ENCODE measurements at places on chromosomes 11 and 22.

- DNase-seq, result no peak
These were observed 19.3 kb downstream of the ENDOD1 start for GRCh38 chr11:95108671-95109551.

DNA sequence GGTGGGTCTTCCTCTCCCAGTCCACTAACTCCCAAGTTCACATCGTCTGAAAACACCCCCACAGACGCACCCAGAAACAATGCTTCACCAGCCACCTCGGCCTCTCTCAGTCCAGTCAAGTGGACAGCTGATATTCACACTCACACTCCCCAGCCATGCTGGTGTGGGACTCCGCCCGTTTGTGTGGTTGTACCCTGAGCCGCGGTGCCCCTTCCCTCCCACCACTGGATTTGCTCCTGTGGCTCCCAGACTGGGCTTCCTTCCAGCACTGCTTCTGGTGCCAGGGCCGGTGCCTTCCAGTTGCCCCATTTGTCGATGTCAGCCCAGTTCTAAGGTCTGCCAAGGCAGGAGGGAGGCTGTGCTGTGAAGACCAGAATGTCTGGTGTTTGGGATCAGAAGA is 37.9 kb upstream of the PLET1 start:
- DNase-seq, result no peak

DNA sequence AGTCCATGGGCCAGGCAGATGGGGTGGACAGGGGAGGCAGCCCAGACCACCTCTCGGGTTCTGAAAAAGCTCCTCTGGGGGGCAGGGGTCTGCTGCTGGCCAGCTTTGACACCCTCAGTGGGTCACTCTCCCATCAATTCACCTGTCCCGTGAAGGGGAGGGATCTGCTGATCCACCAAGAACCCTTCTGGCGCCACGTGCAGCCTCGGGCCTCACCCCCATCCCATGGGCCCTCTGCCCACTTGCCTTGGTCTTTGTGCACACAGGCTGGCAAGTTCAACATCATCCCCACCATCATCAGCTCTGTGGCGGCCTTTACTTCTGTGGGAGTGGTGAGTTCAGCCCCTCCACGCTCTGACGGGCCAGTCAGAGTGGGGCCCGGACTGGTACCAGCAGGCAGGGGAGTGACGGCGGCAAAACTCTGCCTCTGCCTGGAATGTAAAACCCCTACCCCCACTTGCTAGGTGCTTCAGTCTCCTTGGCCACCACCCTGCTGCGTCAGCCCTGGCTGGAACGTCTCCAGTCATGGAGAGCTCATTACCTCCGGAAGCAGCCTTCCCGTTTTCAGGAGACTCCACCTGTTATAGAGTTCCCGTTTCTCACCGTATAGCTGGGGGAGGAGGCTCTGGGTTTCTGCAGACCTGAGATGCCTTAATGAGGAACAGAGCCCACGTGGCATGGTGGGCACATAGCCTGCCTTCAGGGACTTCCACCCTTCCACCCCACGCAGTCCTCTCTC is 12.7 kb downstream of the PRG3 start:
- no peak for DNase-seq

- no peak for DNase-seq
These were observed 12.6 kb downstream of the KLHL35 start for GRCh38 chr11:75420224-75421034.

- no peak for DNase-seq
These were observed 7.2 kb upstream of the EHD1 start for GRCh38 chr11:64885367-64886286.

- no peak for DNase-seq
These were observed 17.0 kb upstream of the FAM181B start for GRCh38 chr11:82750643-82751139.

GRCh38 chr22:49632199-49633009 is 195.3 kb downstream of the BRD1 start:
- DNase-seq, result no peak

DNA sequence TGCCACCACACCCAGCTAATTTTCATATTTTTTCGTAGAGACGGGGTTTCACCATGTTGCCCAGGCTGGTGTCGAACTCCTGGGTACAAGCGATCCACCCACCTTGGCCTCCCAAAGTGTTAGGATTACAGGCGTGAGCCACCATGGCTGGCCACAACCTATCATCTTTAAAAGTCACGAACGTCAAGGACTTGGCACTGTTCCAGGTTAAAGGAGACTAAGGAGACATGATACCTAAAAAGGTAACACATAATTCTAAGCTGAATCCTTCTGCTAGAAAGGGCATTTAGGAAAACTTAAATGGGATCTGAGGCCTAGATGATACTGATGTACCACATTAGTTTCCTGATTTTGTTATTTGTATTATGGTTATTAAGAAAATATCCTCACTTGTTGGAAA is 43.3 kb upstream of the SYT9 start:
- no peak for DNase-seq

DNA sequence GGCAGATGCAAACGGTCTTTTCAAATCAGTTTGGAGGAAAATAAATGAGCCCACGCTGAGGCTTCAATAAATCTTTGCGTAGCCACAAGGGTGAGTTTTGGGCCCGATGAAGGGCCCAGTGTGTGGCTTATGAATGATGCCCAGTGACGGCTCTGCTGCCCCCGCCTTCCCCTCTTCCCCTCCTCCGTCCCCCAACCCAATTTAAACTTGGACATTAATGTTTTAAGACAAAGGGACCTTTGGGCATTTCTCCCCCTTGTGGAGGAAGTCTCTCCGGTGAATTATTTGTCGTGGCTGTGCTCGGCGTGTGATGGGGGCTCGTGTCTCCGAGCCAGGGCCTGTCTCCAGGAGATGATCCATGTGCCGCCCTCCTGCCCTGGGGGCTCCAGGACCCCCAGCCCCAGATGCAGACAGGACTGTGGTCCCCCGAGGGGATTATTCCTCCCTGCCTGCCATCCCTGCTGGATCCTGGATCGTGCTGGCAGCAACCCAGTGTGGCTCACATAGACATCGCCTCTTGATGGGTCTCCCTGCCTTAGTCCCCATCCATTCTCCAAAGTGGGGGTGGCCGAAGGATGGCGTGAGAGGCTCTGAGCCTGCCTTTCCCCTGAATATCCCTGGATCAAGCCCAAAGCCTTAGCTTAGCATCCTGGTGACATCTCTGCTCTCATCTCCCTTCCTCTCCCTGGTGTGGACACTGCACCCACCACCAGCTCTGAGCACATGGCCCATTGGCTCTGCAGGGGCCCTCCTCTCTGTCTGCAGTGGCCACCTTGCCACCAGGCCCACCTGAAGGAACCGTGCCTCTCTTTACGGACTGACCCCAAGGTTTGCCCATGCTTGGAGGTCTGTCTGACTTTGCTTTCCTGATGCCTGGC is 56.4 kb downstream of the SMIM38 start:
- DNase-seq, result no peak

GRCh38 chr11:17821648-17822400 is 87.2 kb downstream of the KCNC1 start:
- DNase-seq, result no peak

DNA sequence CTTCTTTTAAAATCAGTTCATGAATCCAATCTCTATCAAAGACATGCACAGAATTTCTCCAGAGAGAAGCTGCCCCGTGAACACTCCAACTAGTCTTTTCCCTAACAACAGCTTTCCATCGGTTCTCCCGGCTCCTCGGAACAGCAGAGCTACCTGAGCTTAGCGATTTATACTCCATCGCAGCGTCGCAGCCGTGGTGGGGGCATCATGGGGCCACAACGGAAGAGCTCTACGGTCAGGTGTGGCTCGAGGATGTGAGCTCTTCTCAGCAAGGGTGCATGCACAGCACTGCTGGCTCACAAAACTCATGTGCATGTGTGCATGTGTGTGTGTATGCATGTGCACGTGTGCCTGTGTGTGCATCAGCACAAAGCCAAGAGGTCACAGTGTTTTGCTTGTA is 11.7 kb upstream of the MOB2 start:
- DNase-seq, result no peak

DNA sequence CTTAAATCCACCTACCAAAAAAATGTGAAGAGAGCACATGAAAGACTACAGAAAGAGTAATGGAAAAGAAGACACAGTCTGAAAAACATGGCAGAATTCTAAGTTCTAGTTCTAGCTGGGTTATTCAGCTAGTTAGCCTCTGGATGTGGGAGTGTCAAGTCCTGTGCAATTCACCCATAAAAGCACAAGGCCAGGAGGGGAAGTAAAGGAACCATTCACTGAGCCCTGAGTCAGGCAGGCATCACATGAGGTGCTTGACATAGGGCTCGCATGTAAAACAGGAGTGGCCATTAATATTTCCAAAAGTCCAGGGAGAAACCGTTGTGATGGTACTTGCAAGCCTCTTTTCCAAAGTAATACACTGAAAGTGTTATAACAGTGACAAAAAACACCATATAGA is 103.7 kb downstream of the GAB2 start:
- no peak for DNase-seq

- DNase-seq, result no peak
These were observed 846.6 kb upstream of the ANO3 start for GRCh38 chr11:25485315-25485714.

DNA sequence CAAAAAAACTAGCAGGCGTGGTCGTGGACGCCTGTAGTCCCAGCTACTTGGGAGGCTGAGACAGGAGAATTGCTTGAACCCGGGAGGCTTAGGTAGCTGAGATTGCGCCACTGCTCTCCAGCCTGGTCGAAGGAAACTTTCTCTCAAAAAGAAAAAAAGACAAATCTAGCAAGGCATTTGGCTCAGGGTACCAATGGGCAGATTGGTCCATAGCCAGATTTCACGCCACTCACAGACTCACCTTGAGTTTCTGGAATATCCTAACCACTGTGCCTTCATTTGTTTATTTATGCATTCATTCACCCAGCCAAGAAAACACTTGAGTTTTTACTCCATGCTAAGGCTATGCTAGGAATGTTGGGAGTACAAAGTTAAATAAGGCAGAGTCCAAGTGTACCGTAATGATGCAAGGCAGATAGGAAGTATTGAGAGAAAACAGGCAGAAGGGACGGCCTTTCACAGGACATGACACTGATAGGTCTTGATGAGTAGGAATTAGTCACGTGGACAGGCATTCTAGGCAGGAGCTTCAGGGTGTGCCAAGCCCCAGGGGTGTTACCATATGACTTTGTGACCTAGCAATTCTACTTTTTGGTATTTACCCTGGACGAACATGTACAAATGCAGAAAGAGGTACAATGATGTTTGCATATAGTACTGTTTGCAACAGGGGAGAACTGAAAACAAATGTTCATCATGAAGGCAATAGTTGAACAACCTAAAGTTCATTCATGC is 3.0 kb upstream of the PACSIN3 start:
- no peak for DNase-seq

DNA sequence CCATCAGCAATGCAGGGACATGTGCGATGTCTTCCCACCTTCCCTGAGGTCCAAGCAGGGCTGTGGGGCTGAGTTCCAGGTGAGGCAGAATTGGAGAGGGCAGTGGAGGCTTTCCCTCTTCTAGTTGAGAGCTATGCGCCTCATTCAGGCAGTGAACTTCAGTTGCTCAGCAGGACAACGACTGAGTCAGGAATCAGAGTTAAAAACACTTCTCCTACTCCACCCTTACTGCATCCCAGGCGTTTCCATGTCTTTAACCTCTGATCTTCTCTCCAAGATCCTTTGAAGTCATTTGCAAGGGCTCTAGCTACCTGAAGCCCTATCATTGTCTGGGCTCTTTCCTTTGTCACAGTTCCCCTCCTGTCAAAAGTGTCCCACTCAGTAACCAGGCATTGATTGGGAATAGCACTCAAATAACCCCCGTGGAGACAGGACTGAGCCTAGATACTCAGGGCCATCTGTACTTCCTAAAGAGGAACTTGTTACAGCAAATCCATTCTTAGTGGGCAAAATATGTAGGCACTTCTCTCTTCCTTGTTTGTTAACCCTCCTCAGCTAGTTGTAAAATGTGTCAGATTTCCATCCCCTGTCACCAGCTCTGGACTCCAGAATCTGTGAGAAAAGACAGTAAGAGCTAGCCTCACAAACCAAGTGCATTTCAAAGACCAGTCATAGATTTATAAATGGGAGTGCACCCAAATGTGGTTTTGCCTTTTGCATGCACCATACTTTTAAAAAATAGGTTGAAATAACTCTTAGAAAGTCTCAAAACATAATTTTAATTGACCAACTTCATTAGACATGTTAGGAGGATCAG is 72.5 kb upstream of the MYO18B start:
- no peak for DNase-seq

GRCh38 chr11:111344032-111344431 is 35.0 kb downstream of the POU2AF1 start:
- DNase-seq, result no peak

- no peak for DNase-seq
These were observed 125.1 kb downstream of the WT1 start for GRCh38 chr11:32310214-32310601.

DNA sequence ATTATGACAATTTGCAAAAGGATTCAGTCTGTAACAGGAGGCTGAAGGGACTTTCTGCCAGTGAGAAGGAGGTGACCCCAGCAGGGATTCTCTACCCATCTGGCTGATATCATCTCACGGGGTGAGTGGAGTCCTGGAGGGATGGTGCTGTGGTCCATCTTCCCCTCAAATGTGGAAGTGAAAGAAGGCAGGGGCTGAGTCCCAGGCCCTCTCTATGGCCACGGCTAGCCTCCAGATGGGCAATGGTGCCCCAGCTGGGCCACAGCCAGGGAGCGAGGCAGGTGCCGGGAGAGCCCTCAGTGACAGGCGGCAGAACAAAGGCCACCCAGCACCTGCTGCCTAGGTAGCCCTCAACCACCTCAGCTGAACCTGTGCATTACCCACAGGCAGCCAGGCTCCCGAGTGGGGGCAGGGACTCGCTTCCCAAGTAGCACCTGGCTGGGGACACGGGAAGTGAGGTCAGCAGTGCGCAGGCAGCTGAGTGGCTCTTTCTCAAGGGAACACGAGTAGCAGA is 6.7 kb downstream of the NECTIN1 start:
- DNase-seq, result peak; percentile 68

GRCh38 chr11:73980001-73980961 is 2.4 kb downstream of the UCP2 start:
- peak; percentile 26 for DNase-seq

GRCh38 chr11:13429836-13430235 is 33.2 kb downstream of the BTBD10 start:
- DNase-seq, result no peak

GRCh38 chr11:95684701-95685100 is 104.9 kb downstream of the FAM76B start:
- DNase-seq, result no peak

DNA sequence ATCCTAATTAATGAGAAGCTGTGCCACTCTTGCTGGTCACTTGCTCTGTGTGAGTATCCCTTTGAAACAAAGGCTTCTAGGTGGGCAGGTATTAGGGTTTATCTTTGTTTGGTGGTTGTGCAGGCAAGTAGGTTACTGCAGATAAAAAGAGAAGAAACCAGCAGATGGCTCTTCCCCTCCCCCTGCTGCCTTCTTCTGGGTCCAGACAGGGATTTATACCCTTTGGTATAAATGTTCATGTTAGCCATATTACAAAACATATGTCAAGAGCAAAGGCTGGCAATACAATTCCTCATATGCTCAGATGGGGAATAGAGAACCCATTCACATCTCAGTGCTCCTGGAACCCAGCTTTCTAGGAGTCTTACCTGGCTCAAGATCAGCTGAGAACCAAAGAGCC is 109.9 kb downstream of the NAV2 start:
- DNase-seq, result no peak
